CD4-positive, alpha-beta T cell treated with Interleukin-15 for 4 hours (primary cell): ENCODE measurements at places on chromosomes 16 and 17.

- no peak for DNase-seq
These were observed 2.9 kb downstream of the KPNB1 start for GRCh38 chr17:47652570-47652969.

- DNase-seq = peak; percentile 52
These were observed 14.3 kb downstream of the LITAF start for GRCh38 chr16:11572301-11572995.

DNA sequence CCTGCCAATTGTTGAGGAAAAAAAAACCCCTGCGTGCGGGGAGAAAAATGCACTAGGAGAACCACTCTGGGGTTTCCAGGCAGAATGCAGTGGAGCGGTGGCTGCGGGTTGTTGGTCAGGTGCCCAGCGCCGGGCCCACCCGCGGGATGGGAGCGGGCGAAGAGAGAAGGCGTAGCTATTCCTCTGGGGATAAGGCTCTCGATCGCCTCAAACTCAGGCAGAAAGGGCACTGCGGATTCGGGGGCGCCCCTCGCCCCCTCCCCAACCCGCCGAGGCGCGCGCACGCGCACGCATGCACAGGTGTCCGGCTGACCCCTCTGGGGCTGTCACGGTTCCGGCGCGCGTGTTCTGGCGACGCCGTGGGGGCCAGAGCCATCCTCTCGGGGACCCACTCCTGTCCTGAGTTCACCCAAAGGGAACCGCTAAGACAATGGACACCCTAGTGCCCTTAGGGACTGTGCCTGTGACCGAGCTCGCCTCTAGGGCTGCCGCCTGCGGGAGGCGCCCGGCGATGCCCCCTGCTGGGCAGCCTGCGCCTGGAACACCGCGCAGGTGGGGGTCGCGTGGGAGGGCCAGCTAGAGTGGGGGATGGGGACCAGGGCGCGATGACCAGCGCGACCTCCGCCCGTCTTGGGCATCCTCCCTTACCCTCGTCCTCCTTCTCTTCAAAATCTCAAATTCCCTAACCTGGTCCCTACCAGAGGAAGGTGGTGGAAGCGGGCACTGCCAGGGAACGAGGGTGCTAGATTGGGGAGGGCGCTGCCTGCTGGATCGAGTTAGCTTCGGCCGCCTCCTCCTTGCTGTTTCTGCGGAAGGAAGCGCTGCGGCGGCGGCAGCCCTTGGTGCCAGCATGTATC, 14.4 kb upstream of the CBX8 start:
- no peak for DNase-seq

- no peak for DNase-seq
These were observed 9.5 kb upstream of the TEKT3 start for GRCh38 chr17:15350777-15351477.

GRCh38 chr17:45353043-45353442, 36.2 kb upstream of the MAP3K14 start:
- peak; percentile 3 for DNase-seq

DNA sequence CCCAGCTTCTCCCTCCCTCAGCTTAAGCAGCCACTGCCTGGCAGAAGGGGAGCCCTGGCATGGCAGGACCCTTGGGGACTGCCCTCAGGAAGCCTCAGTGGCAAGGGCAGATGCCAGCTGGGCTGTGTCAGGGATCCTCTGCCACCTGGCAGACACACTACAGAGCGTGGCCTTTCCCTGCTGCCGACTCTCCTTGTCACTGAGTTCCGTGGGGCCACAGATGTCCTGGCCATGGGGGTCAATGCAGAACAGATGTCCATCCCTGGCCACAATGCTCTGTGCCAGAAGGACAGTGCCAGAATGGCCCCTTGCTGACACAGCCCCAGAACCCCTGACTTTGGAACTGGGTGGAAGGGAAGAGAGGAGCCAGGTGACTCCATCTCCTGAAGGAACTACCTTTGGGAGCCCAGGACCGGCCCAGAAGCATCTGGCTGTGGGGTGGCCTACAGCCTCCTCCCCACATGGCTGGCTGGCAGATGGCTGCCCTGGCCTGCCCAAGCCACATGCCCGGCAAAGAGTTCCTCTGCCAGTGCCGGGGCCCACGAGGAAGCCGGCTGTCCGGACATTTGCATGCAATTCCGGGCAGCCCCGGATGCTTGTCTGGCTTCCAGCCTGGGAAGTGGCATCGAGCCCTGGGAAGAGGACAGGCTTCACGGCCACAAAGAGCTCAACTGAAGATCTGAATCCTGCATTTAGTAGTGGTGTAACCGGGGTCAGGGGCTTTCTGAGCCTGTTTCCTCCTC, 24.1 kb downstream of the NPTX1 start:
- DNase-seq = no peak

- no peak for DNase-seq
These were observed 25.6 kb upstream of the MRPS23 start for GRCh38 chr17:57875290-57876022.

GRCh38 chr16:67872631-67873434, at the start of gene EDC4:
Gene EDC4 (plus strand): TSS chr16:67873052. CDS start chr16:67873262, 210 bp downstream.
- DNase-seq = peak; percentile 89

- no peak for DNase-seq
These were observed 51.5 kb downstream of the NTN1 start for GRCh38 chr17:9072696-9073339.

DNA sequence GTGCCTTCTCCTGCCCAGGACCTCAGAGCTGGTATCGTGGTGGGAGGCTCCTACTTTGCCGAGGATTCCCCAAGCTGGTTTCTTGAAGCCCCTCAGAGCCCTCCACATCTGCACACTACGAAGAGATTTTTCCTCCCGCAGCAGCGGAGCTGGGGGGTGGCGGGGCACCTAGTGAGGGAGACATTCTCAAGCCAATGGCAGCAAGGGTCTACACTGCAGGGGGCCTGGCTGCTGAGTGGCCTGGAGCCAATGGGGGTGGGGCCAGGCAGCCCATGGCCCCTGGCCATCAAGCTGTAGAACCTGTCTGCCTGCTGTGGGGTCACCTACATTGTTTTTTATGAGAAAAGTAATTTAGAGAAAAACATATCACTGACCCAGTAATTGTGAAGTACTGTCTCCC, 5.0 kb downstream of the SLC26A11 start:
- DNase-seq = no peak

DNA sequence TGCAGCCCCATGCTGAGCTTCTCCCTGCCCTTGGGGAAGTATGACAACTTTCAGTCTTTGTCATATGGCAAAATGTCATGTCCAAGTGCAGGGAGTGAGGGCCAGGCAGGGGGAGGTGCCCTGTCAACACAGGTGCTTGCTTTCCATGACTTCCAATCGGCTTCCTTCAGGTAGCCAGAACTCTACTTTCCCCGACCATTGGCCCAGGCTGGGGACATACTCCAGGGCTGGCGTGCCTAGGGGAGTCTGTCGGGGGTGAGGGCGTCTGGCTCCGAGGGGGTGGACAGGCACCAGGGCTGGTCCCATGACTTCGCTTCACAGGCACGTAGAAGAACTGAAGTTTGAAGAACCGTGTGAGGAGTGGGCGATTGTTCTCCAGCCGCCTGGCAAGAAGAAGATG, 19.8 kb upstream of the PIK3R6 start:
- DNase-seq = no peak

DNA sequence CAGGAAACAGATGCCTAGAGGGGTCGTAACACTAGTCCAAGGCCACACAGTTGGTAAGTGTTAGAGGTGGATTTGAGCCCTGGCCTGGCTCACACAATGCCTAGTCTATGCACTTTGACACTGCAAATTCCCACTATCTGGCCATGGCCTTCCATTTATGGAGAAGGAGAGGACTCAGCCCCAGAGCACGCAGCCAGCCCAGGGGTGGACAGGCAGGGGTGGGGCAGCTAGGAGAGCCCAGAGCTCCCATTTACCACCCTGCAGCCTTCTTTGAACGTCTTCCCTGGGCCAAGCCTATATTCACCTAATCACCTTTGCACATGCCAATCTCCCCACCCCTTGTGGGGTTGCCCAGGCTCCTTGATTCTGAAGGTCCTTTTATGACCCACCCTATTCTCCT, 81.2 kb downstream of the DYNLRB2 start:
- no peak for DNase-seq

GRCh38 chr17:7848131-7848579, 6.7 kb upstream of the TMEM88 start:
- no peak for DNase-seq

DNA sequence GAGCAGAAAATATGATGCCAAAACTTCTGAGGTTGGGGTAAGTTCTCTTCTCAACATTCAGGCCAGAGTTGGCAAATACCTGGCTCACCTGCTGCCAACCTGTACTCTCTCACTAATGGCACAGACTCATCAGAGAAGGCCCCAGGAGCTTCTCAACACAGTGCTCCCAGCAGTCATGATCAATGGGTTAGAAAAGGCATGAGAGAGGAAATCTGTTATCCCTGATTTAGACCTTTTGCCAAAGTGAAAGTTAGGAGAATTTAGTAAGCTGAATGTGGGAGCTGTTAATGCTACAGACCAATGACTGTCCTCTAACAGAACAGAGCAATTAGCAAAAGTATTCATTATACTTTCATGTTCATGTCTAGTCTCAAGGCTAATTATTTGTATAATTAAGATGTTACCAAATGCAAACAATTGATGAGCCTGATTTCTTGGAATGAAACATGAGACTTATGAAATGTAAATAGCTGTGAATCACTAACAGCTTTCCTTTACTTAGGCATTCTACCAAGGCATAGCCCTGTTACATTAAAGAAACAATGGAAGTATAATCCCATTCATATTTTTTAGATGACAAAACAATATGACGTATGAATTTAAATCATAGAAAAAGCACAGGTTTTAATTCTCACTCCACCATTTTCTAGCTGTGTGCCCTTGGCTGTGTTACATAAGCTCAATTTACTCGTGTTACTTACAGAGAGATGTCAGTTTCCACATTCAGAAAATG, 68.7 kb upstream of the MARCHF10 start:
- DNase-seq = no peak

GRCh38 chr17:48068491-48068961, 20.4 kb downstream of the NFE2L1 start:
- no peak for DNase-seq

DNA sequence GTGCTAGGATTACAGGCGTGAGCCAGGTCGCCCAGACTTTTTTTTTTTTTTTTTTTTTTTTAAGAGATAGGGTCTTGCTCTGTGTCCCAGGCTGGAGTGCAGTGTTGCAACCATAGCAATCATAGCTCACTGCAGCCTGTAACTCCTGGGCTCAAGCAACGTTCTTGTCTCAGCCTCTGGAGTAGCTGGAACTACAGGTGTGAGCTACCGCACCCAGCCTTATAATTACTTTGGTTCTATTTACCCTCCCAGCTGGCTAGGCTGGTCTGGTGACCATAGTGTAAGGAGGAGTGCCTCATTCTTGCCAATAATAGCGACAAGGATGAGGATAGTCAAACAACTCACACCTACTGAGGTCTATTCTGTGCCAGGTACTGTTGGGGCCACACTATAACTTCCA, 39.6 kb upstream of the USP7 start:
- no peak for DNase-seq

- no peak for DNase-seq
These were observed 16.1 kb downstream of the SGCA start for GRCh38 chr17:50181591-50182560.

DNA sequence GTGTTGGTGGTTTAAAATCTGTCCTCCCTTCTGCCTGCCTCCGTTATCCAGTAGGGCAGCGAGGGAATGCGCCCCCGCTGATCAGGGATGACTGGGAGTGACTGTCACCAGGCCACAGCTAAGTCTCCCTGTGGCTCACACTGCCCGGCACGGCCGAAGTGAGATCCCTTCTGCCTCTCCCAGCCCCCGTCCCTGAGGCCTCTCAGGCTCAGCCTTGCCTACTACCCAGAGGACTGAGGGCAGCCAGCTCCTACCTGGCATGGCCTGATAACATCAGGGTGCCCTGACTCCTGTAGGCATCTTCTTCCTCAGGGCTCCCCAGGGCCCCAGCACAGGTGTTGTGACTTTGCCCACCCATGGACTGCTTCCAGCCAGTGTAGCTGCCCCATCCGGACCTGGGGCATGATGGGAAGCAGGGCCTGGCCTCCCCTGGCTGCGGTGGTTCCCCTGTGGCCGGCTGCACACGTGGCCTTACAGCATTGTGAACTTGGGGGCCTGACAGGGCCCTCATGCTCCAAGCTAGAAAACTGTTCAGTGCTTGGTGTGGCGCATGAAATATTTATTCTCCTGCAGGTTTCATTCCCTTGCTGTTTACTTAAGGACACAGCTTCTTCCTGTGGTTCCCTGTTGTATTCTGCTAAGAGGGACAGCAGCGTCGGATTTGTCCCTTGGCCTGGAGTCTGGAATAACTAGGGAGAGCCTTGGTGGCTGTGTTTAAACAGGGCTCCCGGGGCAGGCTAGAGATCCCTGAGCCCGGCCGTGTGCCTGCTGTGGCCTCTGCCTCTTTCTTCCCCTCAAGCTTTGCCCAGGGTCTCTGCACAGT, 30.0 kb downstream of the GINS2 start:
- DNase-seq = no peak

DNA sequence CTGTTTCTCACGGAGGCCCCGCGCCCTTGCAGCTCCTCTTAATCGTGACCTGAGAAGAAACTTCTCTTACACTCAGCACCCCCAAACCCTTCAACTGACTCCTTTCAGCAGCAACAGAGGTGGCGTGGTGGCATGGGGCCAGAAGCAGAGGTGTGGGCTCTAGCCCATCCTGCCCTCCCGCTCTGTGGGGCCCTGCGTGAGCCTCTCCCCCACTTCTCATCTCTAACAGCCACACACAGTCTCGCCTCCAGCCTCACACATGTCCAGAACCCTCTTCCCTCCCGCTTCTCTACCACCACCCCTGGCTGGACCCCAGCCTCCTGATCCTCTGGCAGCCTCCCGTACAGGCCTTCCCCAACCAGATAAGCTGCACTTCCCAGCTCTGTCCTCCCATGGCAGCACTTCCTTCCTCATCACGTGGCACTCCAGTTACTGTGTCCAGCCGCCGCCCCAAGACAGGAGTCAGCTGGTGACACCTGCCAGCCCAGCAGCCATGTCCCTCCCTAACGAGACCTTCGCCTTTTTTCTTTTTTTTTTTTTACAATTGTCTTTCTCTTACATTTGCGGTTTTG, 30.5 kb downstream of the NSMCE1 start:
- DNase-seq = peak; percentile 28

- DNase-seq = no peak
These were observed 13.9 kb downstream of the EIF4A3 start for GRCh38 chr17:80132906-80133625.

- DNase-seq = no peak
These were observed 56.9 kb upstream of the TRAP1 start for GRCh38 chr16:3774156-3774767.

DNA sequence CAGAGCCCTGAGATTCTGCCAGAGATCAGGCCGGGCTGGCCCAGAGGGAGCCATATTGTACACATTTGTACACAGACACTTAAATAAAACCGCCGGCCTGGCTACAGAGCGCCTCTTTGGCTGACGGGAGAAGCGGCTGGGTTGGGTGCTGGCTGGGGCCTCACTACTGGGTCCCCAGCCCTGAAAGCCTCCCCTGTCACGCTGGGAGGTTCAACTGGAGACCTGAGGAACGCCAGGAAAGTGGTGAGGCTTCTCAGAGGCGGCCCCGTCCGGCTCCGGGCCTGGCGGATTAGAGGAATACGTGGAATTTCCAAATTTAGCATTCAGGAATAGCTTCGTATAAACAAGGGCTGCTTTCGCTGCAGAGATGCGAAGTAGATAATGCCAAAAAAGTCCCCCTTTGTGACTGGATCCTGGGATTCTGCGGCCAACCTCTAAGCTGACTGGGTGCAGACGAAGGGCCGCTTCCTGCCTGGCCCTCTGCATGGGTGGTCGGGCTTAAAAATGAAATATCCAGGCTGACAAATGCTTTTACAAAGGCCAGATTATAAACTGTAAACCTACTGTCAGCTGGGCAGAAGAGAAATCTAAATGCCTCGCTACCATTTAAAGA, 252.4 kb downstream of the IRF8 start:
- DNase-seq = no peak
